ENCODE measurements at places on chromosomes 4 and X. TPM values are rescaled to one million over a fixed set of nuclear protein-coding genes. Genes with fewer than 3 reads are reported as not detected.

CLCN4 gene
- 2.3 TPM for polyA plus RNA-seq

NAP1L5 gene
- 3.7 TPM for polyA plus RNA-seq

GIMD1 gene
- polyA plus RNA-seq = not detected

KIT gene
- polyA plus RNA-seq = 3.9 TPM

AMBN gene
- not detected for polyA plus RNA-seq

RNF128 gene
- 11.9 TPM for polyA plus RNA-seq

TXK gene
- polyA plus RNA-seq = 0.91 TPM

ATP2B3 gene
- not detected for polyA plus RNA-seq

AKAP14 gene
- polyA plus RNA-seq = 7.6 TPM

GAGE12E gene
- not detected for polyA plus RNA-seq

ARR3 gene
- polyA plus RNA-seq = not detected

CPZ gene
- 3.5 TPM for polyA plus RNA-seq

ODAPH gene
- polyA plus RNA-seq = 0.10 TPM

CDS1 gene
- polyA plus RNA-seq = 10.7 TPM

FHDC1 gene
- polyA plus RNA-seq = 22.8 TPM

MFSD8 gene
- 18.1 TPM for polyA plus RNA-seq

SPIN2B gene
- 8.1 TPM for polyA plus RNA-seq

COX7B2 gene
- not detected for polyA plus RNA-seq

GLUD2 gene
- 0.61 TPM for polyA plus RNA-seq

CTAG1A gene
- polyA plus RNA-seq = not detected

PHOX2B gene
- not detected for polyA plus RNA-seq

USP27X gene
- polyA plus RNA-seq = 3.5 TPM

PABPC1L2A gene
- polyA plus RNA-seq = not detected

STOX2 gene
- polyA plus RNA-seq = 2.0 TPM

HMX1 gene
- polyA plus RNA-seq = not detected

ENOX2 gene
- polyA plus RNA-seq = 6.4 TPM

WDR17 gene
- 0.81 TPM for polyA plus RNA-seq

PCDH11X gene
- polyA plus RNA-seq = 0.02 TPM
